ENCODE measurements at places on chromosomes 4 and X.

GRCh38 chrX:88672261-88672660 is 74.8 kb upstream of the CPXCR1 start:
- no peak for DNase-seq

- DNase-seq, result no peak
Measured at GRCh38 chrX:66074920-66075879, 35.3 kb upstream of the VSIG4 start.

DNA sequence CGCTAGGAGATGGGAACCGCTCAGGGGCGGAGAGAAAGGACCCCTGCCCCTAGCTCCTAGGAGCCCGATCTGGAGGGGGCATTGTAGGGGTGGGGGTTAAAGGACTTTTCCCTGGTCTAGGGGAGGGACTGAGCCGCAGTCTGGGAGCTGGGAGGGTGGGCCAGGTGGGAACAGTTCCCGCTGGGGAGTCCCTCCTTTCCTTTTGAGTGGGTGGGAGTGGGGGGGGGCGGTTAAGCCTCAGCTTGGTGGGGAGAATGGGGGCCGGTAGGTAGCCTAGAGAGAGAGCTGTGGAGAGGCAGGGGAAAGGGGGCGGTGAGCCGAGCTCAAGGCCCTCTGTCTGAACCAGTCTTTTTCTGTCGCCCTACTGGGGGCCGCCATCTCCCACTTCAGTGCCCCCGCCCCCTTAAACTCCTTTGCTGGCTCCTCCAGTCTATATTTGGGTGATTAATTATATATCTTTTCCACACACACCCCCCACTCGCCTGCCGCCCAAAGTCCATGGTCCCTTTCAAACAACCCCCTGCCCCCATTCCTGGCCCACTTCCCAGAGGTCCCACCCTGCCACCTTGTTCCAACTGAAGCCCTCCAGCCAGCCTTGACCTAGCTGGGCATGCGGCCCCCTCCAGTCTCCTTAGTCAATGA is 822 bp downstream of the ZNF275 start:
- DNase-seq, result no peak

DNA sequence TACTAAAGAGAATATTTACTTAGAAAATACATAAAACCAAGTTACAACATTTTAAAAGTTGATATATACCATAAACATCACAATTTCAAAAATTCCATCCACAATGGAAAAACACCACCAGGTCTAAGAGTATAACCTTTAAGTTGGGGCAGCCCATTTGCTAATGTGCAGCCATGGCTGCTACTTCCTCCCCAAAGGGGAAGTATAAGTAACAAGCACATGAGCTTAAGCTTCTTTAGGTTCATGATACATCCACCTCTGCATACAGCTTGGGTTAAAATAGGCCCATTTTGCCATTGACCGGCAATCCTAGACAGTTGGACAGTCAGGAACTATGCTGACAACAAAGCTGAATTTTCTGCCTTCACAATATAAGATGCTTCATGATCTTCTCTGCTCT is 16.6 kb upstream of the GASK1B start:
- DNase-seq, result no peak

GRCh38 chr4:15935504-15936402 is 2.8 kb downstream of the FGFBP1 start:
- no peak for DNase-seq

- no peak for DNase-seq
Measured at GRCh38 chrX:135421932-135422809, at the start of gene SMIM10L2A. Gene SMIM10L2A, plus strand, starts transcription at chrX:135421944. Its CDS starts 188 bp downstream, at chrX:135422132.

- DNase-seq, result no peak
Measured at GRCh38 chr4:55269995-55270394, 76.0 kb upstream of the SRD5A3 start.

Data from fibroblast of skin of right biceps (primary cell).